GM12891 (cell line): ENCODE measurements at places on chromosomes 7 and 10.

GRCh38 chr10:126844406-126844805 is 60.8 kb upstream of the DOCK1 start:
- DNase-seq: no peak

DNA sequence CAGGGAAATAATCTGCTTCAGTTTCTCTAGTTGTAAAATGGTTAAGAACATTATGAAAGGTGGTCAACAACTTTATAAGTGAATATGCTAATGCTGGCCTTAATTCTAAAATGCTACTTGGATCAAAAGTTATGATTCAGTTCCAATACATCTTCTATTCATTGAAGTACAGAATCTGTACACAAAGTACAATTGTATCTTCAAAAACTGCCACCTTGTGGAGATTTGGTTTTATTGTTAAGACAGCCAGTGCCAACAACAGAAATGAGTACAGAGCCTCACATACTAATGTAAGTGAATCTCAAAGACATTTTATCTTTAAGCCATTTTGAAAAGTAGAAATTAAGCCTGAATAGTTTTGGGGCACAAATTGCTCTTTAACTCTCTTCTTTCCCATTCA is 194.0 kb downstream of the CFTR start:
- DNase-seq: no peak

DNA sequence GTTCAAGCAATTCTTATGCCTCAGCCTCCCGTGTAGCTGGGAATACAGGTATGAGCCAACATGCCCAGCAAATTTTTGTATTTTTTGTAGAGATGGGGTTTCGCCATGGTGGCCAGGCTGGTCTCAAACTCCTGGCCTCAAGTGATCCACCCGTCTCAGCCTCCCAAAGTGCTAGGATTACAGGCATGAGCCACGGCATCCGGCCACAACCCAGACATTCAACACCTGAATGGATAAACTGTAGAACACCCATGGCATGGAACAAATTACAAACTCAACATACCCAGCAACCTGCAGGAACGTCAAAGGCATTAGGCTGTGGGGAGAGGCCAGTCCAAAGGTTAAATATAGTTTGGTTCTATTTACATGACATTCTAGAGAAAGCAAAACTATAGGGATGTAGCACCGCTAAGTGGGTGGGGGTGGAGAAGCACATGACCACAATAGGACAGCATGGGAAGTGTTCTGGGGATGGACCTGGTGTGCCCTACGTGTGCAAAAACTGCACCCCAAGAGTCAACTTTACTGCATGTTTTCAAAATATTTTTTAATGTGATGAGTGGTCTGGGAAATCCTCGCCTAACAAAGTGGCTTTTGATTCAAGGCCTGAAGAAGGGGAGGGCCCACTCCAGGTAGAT is 6.5 kb upstream of the PGAM2 start:
- no peak for DNase-seq

DNA sequence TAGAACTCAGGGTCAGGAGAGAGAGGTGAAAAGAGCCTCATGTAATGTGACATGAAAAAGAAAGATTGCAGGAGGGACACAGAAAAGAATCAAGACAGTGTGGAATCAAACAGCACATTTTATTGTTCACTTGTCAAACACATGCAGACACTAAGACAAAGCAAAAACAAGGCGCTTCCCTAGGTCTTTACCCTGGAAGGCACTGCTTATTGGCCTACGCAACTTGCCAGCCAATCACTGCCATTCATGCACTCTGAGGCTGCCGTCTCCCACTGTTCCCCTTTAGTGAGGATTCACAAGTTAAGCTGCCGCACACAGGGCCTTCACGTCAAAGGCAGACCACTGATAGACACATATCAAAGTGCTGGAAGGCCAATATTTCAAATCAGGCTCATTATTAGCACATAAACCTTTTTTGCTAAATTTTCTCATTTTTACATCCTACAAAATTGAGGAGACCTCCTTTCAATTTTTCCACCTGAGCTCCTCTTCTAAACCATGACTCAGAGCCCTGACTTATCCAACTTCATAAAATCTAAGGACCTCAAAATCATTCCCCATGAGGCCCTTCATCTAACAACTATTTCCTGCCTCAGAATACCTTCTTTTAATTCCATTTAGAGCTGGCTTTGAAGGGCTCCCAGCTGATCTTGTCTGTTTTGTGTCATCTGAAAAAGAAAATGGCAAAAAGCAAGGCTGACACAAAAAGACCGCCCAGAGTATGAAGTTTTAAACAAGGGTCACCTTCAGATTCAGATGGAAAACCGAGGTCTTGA is 149.4 kb downstream of the CHCHD3 start:
- no peak for DNase-seq

- DNase-seq: no peak
Measured at GRCh38 chr7:2120251-2120660, 112.5 kb downstream of the MAD1L1 start.

- peak; percentile 39 for DNase-seq
Measured at GRCh38 chr7:108455998-108456677, at the start of gene NRCAM. TSS of gene NRCAM (minus strand) at chr7:108456436. CDS start at chr7:108240064, 216,372 bp downstream.

DNA sequence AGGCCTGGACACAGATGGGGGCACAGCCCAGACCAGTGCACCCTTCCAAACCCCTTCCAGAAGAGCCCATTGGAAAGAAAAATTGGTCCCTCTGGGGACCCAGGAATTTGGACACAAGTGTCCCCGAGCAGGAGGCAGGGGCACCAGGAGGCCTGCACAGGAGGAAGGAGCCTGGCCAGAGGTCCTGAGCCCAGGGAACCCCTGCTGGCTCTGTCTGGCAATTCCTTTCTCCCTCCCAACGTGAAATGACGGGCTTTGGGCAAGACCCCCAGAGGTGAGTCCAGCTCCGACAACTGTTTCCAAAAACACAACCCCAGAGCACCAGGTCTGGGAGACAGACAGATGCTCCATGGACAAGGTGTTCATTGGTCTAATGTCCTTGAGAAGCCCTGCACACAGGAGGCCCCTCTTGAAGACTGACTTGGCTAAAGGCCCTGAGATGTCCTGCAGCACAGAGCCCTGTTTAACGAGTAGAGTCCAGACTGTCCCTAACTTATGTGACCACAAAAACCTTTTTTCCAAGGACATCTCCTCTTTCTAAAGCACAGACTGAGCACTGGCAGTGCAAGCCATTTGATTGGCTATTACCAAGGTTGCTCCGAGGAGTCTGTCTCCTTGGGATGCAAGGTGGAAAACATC is 150.7 kb downstream of the OAT start:
- DNase-seq: no peak

GRCh38 chr10:77592946-77593636 is 44.5 kb downstream of the KCNMA1 start:
- DNase-seq: no peak

GRCh38 chr10:90865401-90865800 is 6.4 kb upstream of the RPP30 start:
- DNase-seq: no peak

GRCh38 chr7:105206985-105207384 is 181.7 kb downstream of the SRPK2 start:
- DNase-seq: no peak

DNA sequence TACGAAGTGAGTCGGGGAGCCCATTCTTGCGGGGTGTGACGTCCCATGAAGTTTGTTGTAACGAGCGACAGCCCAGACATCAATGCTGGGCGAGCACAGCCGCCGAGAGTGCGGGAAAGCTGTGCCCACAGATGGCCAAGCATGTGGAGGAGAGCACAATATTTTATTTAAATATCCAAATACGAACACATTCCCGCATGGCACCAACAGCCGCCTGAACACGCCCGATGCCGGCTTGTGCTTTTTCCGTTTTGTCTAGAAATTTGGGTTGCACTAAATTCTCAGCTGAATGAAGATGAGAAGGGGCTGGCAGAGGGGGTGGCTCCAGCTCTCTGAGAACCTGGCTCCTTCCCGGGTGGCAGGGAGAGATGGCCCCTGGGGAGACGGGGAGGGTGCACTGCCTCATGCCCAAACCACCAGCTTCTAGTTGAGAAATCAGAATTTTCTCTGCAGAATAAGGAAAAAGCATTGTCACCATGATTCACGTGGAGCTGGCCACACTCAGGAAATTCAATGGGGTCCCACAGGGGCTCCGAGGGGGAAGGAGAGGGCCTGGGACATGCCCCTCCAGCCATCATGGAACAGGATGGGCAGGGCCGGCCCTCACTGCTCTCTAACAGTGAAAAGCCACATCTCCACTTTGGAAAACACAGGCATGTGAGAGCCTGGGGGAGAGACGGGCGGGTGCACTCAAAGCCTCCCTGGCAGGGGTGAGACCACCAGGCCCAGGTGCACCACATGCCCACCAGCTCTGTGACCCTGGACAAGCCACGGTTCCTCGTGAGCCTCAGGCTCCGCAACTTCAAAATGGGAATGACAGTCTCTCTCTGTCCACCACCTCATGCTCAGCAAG is 48.3 kb downstream of the EBF3 start:
- no peak for DNase-seq

DNA sequence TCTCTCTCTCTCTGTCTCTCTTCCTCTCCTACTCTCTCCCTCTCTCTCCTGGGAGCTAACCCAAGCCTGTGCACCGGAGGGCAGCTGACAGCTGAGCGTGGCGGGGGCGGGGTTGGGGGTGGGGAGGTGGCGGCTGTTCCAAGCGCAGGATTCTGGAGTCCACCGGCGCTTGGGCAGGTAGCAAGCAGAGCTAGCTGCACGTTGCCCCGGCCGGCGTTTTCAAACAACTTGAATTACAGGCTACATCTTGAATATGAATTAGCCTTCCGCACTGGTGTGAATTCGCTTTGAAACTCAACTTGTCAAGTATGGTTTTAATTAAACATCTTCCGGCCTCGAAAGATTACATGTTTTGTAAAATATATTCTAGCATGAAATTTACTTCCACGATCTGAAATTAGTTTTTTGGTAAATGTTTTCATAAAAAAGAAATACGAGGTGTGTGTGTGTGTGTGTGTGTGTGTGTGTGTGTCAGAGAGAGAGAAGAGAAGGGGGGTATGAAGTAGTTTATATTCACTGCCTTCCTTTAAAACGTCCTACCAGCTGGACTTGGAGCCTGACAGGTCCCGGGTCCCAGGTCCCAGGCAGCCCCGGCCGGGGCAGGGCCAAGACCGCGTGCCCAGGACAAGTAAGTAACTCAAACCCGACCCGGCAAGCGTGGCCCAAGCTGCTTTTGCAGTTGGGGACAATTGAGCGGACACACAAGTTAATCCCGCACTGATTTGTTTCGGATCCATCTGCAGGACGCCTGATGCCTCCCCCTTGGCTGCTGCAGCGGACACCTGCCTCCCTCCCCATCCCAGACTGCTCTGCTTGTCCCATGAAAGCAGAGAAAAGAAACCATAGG is 9.0 kb upstream of the DLX6 start:
- no peak for DNase-seq

GRCh38 chr7:30789334-30789711 is 18.1 kb downstream of the MINDY4 start:
- no peak for DNase-seq

- no peak for DNase-seq
Measured at GRCh38 chr10:118763202-118763988, 8.6 kb upstream of the CACUL1 start.

DNA sequence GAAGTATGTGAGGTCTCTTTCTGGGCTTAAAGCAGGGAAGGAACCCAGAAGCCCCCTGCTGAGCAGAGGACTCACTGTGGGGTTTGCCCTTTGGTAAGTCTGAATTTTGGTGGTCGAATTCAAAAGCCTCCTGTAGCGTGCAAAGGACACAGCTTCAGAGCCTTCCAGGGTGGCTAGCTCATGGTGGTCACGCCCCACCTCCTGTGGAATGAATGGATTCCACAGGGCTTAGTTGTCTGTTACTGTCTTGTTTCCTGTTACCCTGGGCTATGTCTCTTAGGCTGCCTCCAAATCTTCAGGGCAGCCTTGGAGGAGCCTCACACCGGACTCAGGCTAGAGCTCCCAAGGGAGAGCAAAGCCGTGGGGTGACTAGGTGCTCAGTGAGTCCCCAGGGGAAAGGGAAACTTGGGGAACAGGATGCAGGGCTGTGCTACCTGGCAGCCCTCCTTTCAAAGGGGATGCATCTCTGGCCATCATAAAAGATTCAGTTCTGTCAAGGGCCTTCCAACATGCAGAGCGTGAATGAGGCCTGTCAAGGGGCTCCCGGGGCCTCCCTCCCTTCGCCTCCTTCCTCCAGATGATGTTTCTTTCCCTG is 211.7 kb downstream of the CCSER2 start:
- DNase-seq: no peak

- DNase-seq: no peak
Measured at GRCh38 chr10:16470747-16471146, 33.9 kb downstream of the PTER start.

DNA sequence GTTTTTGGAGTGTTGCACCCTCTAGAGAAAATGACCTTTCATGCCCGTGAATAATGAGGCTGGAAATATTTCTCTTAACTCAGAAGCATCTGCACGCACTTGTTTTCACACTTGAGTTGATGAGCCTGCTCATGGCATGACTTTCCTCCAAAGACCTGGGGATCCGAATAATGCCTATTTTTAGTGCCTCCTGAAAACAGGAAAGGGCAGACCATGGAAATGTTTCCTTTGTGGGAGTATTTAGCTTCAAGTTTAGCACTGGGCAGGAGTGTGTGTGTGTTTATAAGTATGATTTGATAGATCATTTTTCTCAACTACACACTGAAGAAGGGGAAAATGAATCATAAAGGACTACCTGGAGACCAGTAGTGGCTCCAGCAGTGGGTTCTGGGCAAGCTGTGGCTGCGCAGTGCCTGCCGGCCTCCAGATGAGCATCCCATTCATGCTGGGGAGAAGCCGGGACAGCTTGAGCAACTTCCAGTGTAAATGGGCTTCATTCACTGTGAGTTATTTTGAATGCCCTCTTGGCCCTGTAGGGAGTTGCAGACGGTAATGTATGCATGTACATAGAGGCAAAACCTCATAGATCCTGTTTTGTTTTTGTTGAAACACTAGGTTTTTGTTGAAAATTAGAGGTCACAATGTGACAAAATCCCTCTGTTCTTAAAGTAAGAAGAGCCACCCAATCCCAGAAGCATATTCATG is 117.8 kb upstream of the INSYN2A start:
- DNase-seq: no peak

DNA sequence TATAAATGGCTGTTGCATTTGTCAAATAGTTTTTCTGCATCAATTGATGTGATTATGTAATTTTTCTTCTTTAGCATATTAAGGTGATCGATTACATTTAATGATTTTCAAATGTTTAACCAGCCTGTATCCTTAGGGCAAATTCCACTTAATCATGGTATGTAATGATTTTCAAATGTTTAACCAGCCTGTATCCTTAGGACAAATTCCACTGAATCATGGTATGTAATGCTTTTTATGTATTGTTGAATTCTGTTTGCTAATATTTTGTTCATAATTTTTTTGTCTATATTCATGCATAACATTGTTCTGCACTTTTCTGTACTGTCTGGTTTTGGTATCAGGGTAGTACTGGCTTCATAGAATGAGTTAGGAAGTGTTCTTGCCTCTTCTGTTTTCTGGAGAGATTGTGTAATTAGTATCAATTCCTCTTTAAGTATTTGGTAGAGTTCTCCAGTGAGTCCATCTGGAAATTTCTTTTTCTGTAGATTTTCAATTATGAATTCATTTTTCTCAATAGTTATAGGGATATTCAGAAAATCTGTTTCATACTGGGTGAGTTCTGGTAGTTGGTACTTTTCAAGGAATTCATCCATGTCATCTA is 393.2 kb upstream of the FOXK1 start:
- no peak for DNase-seq

DNA sequence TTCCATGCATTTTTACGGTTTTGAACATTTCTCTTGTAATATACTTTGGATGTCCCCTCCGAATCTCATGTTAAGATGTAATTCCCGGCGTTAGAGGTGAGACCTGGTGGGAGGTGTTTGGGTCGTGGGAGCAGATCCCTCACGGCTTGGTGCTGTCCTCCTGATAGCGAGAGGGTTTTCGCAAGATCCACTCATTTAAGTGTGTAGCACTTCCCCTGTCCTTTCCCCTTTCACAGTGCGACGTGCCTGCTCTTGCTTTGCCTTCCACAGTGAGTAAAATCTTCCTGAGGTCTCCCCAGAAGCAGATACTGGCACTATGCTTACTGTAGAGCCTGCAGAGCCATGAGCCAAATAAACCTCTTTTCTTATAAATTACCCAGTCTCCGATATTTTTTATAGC is 6.6 kb downstream of the GPR141 start:
- no peak for DNase-seq
